Caki2 (cell line): ENCODE measurements at places on chromosomes 1 and 21.

GRCh38 chr1:48654606-48655210 lies 122.0 kb downstream of the BEND5 start:
- no peak for DNase-seq

GRCh38 chr1:209789245-209789644 lies 4.9 kb upstream of the C1orf74 start:
- DNase-seq = no peak

GRCh38 chr1:160657250-160657781 lies 10.5 kb upstream of the SLAMF1 start:
- no peak for DNase-seq

- DNase-seq = no peak
Observed at GRCh38 chr1:89896105-89896942, 75.5 kb downstream of the LRRC8D start.

GRCh38 chr1:228276174-228276831 lies 68.5 kb downstream of the OBSCN start:
- no peak for DNase-seq

DNA sequence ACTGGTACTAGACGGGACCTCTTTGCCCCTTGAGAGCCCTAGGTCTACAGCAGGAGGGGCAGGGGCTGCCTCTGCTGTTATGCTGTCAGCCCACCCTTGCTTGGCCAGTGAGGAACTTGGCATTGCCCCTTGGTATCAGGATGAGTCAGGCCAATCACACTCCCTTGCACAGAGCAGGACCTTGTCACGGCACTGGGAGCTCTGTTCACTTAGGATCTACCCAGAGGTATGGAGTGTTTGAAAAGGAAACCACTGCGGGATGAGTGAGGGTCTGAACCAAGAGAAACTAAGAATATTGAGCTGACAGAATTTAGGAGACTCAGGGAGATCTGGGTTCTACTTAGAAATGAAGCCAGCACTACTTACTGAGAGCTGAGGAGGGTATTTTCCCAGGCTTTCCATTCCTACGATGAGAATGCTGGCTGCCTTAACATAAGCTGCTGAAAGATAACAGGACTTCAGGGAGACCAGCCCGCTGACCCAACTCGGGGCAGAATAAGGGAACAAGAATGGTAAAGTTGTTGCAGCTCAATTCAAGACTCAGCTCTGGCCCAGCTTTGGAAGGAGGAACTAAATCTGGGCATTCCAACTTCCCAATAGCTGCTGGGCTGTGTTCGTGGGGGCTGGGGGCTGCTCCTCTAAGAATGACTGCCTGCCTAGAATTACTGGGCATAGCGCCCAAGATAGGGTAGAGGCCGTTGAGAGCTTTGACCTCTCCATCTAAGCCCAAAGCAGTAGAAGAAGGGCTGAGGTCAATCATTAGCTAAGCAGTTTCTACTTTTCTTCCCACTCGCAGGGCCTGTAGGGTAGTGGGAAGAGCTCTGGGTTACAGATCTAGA lies 1.5 kb downstream of the FABP3 start:
- DNase-seq = no peak

DNA sequence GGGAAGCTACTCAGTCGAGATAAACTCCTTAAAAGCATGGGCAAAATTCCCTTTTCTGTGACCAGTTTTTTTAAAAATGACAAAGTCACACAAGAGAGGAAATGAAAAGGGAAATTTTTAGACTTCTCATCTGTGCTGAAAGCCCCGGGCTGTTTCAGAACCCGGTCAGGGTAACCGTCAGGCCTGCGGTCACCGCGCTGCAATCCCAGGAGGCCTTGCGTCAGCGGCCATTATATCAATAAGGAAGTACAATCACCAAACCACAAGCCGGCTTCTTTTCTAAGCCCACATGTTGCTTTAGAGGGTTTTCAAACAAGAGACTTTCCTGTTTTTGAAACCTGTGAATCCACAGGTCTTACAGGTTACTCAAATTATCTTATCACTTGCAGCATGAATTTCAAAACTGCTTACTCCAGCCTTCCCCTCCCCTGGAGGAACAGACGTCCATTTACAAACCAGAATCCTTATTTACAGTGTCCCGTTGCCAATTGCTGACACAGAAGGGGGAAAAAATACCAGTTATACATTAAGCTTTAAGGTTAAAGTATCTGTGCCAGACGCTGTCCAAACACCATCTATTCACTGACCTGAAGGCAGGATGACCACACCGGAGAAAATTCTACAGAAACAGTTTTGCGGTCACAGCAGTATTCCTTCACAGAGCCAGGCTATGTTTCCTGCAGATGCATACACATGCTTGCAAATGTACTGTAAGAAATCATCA lies 165.3 kb downstream of the TOMM20 start:
- DNase-seq = peak; percentile 96

DNA sequence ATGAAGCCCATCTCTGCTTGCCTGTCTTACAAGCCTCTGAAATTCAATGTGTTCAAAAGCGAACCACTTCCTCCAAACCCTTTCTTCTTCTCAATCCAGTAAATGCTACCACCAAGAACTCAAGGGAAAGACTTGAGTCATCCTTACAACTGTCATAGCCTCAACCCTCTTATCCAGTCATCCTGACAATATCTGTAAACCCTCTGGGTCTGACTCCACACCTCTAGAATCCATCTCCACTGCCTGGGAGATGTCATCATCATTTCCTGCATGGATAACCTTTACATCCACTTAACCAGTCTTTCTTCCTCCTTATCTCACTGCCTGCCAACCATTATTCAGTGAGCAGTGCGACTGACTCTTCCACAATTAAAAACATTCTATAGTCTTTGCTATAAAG lies 441.1 kb downstream of the SETD4 start:
- DNase-seq = peak; percentile 64

DNA sequence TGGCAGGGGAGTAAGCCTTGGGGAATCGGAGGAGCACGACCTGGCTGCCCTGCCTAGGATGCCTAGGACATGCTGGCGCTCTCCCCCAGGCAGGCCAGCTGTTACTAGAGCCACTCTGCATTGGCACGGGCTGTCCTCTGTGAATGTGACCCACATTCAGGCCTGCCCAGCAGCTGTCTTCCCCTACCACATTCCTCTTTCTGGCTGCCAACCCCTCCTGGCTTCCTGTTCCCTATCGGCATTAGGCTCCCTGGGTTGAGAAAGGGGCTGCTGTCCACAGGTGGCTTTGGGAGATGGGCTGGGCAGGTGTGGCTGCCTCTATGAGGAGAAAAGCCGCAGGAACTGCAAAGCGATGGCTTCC lies 2.3 kb upstream of the NFASC start:
- no peak for DNase-seq

GRCh38 chr1:76068953-76069561 lies 5.5 kb upstream of the ST6GALNAC3 start:
- no peak for DNase-seq

- no peak for DNase-seq
Observed at GRCh38 chr1:32363713-32364112, 1.4 kb downstream of the TSSK3 start.

DNA sequence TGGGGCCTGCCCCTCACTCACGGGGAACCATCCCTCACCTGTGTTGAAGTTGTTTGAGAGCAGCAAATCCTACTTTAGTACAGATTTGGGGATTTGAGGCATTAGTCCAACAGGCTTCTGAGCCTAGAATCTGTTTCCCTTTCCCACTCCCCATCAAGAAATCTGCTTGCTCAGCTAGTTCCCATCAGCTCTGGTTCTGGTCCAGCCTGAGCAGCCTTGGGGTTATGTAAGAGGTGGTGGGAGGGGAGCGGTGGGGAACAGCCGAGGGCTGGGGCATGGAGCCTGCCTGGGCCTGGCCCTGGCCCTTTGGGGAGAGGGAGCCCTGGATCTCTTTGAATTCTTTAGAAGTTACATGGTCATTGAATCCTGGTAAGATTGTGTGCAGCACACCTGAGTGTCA lies 4.1 kb downstream of the GSTM5 start:
- no peak for DNase-seq

DNA sequence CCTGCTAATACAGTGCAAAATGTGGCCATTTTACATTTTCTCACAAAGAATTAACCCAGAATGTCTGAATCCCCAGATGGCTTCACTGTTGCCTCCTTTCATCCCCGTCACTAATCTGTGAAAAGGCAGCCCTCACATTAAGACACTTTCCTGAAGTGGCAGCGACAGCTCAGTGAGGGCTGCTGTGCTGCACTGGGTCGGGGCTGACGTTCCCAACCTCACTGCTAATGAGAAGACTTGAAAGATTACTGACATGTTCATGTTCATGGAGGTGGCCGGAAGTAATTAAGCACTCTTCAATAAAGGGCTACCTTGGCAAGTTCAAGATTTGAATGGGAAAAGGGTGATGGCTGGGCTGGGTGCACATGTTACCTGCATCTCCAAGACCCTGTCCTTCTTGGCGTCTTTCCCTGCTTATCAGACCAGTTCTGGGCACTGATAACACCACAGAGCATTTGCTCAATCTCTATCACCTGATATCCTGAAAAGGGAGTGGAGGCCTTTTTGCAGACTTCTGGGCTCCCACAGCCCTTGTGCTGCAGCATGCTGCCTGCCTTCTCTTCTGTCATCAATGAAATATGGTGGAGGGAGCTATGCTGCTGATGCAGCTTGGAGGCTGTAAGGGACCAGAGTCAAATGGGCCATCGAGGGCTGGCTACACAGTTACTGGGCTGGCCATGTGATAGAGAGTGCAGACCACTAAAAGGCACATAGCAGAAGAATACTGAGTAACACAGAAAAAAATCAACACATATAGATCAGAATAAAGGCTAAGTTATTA lies 383.5 kb downstream of the PCP4 start:
- no peak for DNase-seq

- no peak for DNase-seq
Observed at GRCh38 chr1:32040711-32041110, 27.0 kb downstream of the KHDRBS1 start.

DNA sequence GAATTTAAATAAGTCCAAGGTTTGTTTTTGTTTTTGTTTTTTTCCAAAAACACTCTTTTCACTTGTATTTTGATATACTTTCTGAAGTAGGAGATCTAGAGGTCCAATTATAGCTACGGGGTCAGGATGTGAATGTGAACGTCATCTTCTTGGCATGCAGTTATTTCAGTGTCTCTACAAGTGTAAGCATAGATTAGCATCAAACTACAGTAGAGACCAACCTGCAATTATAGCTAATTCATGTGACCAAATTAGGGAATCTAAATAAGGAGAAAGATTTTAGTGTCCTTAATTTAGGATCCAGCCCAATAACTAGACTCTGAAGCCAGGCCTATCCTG lies 107.3 kb upstream of the PALMD start:
- DNase-seq = no peak

DNA sequence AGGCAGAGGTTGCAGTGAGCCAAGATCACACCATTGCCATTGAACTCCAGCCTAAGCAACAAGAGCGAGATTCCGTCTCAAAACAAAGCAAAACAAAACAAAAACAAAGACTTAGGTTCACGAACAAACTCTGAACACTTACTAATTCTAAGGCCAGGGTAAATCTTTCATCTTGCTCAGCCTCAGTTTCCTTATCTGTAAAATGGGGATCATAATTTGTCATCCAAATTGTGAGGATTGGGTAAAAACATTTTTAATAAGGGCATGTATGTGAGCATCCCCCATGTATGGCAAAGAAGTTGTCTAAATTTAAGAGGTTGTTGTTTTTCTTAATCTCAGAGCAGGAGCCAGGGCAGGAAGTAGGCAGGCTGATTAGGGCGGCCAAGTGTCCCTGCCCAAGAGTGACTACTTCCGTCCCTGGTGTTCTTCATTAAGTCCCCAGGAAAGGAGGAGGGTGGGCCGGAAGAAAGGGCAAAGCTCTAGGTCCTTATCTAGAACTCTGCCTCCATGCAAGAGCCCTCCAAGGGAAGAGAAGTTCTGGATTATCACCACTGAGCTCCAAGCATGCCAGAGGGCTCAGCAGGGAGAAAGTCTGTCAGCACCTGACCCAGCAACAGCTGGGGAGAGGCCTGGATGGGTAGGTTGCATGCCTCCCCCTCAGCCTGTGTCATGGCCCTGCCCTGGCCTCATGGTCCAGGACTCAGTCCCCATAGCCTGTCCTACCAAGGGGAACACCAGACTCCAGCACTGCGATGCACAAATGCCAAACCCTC lies 49.9 kb upstream of the CLIC4 start:
- no peak for DNase-seq

DNA sequence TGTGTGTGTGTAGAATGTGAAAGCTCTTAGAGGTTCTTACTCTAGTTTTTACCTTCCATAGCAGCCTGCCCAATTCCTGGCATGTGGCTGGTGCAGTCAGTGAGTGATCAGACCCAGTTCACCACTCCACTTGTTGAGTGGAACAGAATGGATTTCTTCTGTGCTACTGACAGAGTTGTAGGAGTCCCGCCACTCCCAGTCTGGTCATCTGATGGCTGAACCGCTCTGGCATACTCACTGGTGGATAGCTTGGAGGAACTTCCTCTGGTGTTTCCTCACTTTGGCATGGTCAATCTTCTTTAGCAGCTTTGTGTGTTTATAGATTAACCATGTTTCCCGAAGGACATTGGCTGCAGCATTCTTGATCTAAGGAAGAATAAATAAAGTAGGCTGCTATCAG lies 106.7 kb upstream of the ADAR start:
- peak; percentile 56 for DNase-seq

DNA sequence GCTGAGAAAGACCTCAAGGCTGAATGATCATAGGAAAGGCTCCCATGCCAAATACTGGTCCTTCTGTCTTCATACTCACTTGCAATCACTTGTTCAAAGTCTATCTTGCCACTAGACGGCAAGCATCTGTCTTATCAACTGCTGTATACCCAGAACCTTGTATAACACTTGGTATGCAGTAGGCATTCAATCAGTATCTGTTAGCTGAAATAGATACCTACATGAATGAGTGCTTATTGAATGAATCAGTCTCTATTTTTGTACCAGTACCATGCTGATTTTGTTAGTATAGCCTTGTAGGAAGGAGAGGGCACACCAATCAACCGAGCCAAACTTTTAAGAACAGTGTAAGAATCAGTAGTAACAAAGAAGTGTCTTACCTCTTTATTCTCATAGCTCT lies 80.6 kb downstream of the NIBAN1 start:
- no peak for DNase-seq

GRCh38 chr1:223811634-223812101 lies 34.1 kb downstream of the TP53BP2 start:
- peak; percentile 60 for DNase-seq

- DNase-seq = no peak
Observed at GRCh38 chr1:211338224-211338620, 11.6 kb downstream of the TRAF5 start.

DNA sequence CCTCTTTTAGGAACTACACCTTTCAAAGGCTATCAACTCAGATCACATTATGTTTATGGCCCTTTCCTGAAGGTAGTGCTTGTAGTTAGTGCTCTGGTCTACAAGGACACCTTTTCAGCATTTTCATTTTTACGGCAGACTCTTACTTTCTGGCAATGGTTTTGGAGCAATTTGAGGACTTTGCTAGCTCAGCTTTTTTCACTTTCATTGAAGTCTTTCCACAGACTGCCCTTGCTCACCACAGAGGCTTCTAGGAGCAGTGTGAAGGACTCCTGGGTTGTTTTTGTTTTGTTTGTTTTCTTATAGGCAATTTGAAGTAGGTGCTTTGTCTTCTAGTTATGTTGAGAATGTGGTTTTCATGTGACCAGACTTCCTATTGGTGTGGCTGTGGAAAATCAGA lies 43.1 kb downstream of the CD55 start:
- no peak for DNase-seq
